ENCODE measurements at places on chromosomes 16 and 17.
A peak's percentile ranks its signal among the peaks of the same experiment; 100 is the strongest.

- DNase-seq, result no peak
These were observed 24.2 kb downstream of the ORC6 start for GRCh38 chr16:46713634-46714033.

- DNase-seq, result peak; percentile 30
These were observed 46.9 kb downstream of the IRX6 start for GRCh38 chr16:55370762-55371482.

GRCh38 chr17:32187271-32187670 is 45.0 kb downstream of the RHOT1 start:
- no peak for DNase-seq

GRCh38 chr17:79335456-79335855 is 260.8 kb downstream of the ENGASE start:
- no peak for DNase-seq

GRCh38 chr16:31428279-31428597 is at the start of gene COX6A2:
TSS of gene COX6A2 (minus strand) at chr16:31428360. CDS start at chr16:31428325, 35 bp downstream.
- no peak for DNase-seq

DNA sequence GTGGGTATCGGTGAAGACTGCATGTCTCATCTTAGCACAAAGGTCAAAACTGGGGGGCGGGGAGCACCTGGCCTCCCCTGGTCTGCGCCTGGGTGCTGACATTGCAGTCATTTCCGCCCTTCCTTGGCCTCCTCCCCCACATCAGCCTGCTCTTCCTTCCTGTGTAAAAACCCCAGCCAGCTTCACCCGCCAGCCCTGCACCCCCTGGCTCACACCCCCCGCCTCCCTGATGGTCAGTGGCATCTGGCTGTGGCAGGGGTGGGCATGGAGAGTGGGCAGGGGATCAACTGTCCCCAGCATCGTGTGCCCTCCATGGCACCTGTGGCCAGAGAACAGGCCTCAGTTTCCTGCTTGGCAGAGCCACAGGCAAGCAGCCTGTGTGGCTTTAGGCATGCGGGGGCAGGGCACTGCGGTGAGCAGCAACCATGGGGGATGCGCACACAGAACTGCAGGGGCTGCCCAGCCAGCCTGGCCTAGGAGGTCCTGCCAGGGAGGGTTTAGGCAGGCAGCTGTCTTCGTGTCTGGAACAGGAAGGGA is 26.5 kb upstream of the LASP1NB start:
- DNase-seq, result no peak

- DNase-seq, result no peak
These were observed 74.6 kb downstream of the N4BP1 start for GRCh38 chr16:48535369-48535787.

DNA sequence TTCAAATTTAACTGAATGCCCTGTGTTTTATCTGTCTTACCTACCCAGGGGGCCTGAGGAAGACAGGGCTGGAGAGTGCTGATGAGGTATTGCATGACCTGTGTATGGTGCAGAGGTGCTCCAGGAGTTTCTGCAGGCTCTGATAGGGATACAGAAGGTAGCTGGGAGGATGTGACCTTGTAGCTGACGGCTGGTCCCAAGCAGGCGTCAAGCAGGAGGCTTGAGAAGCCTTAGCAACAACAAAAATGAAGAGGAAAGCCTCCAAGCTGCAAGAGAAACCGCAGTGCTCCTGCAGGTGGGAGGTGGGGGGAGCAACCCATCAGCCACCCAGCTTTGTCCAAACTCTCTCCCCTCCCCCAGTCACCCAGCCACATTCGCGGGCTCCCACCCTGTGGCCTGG is 40.4 kb downstream of the LAT start:
- no peak for DNase-seq

GRCh38 chr16:67565470-67566100 is 3.3 kb downstream of the CTCF start:
- no peak for DNase-seq

DNA sequence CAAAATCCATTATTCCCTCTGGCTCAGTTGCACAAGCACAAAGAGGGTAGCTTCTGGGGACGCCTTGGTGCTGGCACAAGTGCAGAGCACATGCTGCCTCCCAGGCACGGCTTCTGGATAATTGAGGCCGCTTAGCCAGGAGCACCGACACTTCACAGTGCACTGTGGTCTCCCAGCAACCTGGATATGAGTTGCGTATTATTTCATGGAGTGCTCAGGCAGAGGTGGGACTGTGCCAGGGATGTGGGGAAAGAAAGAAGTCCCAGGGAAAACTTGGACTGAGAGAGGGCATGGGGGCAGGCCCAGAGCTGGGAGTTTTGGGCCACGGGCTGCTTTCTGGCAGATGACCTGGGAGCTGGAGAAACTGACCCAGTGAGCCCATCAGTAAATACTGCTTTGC is 37.5 kb downstream of the MPRIP start:
- no peak for DNase-seq

GRCh38 chr17:68522266-68522665 is 10.0 kb downstream of the PRKAR1A start:
- DNase-seq, result no peak

- no peak for DNase-seq
These were observed 948 bp downstream of the LUC7L start for GRCh38 chr16:228151-228851.

DNA sequence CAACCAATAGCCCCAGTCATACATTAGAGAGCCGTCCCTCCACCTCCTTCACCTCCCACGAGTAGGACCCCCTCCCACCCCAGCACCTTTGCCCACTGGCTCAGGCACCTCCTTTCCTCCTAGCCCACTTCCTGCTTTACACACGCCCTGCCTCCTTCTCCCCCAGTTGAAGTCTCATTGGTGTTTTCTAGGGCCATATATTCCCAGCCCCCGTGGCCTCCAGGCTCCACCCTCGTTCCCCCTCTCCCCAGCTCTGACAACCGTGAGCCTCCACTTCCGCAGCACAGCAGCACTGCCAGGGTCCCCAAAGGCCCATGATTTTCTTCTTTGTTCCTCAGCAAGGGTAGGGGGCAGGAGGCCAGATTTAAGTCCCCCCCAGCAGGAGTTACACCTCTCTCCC is 340.3 kb upstream of the TNRC6C start:
- no peak for DNase-seq

- DNase-seq, result peak; percentile 70
These were observed 13.3 kb downstream of the CDH3 start for GRCh38 chr16:68658341-68658973.

DNA sequence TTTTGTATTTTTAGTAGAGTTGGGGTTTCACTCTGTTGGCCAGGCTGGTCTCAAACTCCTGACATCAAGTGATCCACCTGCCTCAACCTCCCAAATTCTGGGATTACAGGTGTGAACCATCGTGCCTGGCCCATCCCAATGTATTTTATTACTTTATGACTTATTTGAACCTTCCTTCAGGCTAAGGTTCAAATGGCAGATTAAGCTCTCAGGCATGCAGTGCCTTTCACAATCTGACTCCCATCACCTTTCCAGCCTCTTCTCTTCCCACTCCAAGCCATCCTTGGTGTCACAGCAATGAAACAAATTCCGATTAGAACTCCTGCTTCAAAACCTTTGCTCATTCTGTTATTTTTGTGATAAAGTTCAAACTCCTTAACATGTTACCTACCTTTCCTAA is 26.6 kb upstream of the YPEL2 start:
- no peak for DNase-seq

- no peak for DNase-seq
These were observed 70.9 kb downstream of the GNAO1 start for GRCh38 chr16:56262148-56262547.

DNA sequence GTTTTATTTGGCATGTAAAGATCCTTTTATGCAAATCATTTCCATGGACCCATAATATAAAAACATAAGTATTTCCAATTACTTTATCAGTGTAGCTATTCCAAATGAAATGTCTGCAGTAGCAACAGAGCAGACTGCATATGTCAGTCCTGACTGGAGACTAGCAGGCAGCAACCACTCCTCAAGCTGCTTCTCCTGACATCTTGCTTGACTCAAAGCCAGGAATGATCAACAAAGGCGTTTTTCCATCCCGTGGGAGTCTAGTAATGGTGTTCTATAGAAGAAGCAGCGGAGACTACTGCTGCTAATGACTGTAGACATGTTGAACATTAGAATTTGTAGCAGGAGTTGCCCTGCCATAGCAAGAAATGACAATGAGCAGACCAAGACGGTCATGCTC is 73.2 kb upstream of the AKTIP start:
- no peak for DNase-seq

GRCh38 chr16:31331141-31331764 is 23.7 kb upstream of the ITGAX start:
- DNase-seq, result no peak

- DNase-seq, result no peak
These were observed 130.1 kb upstream of the PIRT start for GRCh38 chr17:10968007-10968406.

DNA sequence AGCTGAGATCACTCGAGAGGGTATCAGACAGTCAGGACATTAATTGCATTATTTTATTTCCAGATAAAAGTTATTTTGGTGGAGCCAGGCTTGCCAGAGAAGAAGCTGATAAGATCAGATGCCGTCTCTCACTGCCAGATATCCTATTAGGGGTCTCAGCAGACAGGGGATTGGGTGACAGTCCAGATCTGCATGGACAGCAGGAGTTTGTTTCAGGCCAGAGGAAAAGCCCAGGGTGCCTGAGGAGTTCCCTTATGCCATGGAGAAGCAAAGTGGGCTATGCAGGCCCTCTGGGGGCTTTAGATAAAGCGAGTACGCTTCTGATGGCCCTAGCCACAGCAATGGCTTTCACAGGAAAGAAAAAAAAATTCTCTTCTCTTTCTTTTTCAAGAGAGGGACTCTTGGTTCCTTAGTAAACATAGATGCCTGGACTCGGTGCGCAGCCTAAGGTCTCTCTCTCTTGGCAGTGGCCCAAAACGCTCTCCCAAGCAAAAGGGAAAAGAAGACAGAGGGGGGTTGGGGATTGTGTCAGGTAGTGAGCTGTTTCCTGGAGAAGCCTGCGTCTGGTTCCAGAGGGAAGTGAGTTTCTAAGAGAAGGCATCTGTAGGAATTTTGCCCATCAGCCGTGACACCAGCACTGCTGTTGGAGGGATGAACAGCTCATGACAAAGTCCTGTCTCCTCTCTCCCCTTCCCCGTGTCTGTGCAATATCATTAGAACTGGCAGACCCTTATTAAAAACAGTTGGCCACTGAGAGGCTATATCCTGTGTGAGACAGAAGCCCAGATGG is 166.3 kb upstream of the FOXF1 start:
- DNase-seq, result no peak

GRCh38 chr16:89160977-89161701 is 10.4 kb upstream of the CDH15 start:
- no peak for DNase-seq

DNA sequence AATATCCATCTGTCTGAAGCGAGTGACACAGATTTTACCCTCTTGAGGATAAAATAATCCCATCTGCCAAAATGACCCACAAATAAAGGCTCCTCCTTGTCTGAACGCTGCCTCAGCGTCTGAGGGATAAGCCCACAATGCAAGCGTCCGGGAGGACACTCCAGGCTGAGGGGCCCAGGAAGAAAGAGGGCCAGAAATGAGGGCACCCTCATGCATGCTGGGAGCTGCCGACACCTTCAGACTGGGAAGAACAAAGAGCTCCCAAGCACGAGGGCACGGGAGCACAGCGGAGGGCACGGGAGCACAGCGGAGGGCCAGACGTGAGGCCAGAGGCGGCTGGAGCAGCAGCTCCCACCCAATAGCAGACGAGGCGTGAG is 126.9 kb downstream of the ZNF778 start:
- no peak for DNase-seq

- DNase-seq, result no peak
These were observed 18.4 kb upstream of the UBE2I start for GRCh38 chr16:1290860-1291575.

DNA sequence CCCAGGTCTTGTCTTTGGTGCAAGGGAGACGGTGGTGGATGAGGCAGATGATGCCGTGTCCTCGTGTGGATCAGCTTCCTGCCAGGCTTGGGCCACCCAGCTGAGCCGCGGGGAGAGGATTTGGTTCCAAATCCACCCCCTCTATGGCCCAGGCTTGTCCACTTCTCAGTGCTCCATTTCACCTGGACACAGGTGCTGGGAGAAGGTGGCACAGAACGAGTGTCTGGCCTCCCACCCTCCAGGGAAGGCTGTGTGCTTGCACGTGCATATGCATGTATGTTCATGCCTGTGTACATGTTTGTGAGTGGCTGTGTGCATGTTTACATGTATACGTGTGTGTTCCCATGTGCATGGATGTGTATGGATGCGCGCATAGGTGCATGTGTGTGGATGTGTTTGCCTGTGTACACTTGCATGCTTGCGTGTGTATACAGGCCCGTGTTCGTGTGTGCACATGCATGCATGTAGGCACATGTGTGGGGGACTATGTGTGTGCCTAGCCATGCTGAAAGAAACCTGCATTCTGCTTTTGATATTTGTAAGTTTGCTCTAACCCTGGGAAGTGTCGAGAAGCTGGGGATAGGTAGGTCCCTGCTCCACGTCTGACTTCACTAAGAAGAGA is 196.3 kb downstream of the IRF8 start:
- no peak for DNase-seq

- no peak for DNase-seq
These were observed 50.0 kb downstream of the SLC7A5 start for GRCh38 chr16:87819282-87819681.

DNA sequence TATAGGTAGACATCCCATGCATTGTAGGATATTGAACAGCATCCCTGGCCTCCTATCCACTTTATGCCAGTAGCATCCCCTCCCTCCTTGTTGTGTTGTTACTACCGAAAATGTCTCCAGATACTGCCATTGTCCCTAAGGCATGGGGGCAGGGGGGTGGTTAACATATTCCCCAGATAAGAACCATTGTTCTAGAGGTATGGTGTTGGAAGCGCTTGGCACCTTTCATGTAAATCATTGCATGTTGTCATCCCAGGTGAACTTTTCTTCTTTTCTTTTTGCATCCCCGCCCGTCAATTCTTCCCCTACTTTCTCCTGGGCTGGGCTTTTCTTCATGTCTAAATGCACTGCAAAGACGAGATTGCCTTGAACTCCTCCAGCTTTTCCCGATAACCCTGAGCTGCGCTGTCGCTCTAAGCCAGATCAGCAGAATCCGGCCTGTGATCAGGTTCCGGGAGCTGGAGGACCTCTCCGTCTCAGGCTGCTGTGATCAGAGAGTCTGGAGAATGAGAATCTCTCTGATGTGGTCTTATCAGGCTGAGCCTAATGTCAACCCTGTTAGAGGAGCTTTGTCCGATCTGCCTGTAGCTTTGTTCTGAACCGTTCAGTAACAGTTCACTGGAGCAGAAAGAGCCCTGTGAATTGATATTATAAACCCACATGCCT is 76.2 kb downstream of the RBFOX1 start:
- no peak for DNase-seq

GRCh38 chr17:81831957-81832607 is 1.0 kb downstream of the MCRIP1 start:
- no peak for DNase-seq

Measured in fibroblast of skin of left biceps (primary cell).